ENCODE measurements at places on chromosomes 4 and X.

DNA sequence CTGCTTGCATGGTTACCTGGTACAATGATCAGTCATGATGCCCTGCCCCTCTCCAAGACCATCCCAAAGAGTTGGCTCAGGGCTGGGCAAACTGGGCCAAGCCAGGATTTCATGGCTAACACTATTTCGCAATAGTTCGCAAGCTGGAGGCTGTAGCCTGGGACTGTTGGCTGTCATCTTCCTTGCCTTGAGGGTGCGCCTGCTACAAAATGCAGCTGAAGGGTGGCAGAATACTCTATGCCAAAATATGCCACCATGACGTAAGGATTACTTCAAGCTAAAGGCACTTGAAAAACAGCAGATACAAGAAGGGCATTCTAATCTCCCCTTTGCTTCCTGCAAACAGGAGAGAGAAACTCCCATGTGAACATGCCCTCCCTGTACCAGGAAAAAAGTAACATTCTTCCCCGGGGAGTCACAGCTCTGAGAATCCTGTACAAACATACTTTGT, 21.0 kb downstream of the SAT1 start:
- peak; percentile 65 for DNase-seq

DNA sequence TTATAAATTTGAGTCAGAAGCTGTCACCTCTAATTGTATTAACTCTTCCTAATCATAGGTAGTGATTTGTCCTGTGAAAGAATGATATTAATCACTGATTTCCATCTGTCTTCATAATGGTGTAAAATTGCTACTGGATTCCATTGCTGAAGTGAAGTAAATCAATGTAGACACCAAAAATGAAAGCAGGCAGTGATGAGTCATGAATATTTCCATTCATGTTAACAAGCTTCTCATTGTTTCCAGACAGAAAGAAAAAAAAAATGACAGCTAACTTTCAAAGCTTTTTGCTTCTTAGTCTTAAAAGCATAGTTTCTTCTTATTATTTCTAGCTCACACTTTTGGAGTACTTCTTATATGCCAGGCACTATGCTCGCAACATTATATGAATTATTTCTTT, 21.5 kb downstream of the FAM114A1 start:
- DNase-seq = peak; percentile 89

DNA sequence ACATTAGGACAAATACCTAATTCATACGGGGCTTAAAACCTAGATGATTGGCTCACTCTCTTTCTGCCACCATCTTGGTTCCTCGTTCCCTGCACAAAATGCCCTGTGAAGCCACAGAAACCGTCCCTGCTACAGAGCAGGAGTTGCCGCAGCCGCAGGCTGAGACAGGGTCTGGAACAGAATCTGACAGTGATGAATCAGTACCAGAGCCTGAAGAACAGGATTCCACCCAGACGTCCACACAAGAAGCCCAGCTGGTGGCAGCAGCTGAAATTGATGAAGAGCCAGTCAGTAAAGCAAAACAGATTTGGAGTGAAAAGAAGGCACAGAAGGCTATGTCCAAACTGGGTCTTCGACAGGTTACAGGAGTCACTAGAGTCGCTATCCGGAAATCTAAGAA, 34.3 kb downstream of the TRIM61 start:
- no peak for DNase-seq

- DNase-seq = peak; percentile 28
Observed at GRCh38 chrX:110691446-110691845, 104.2 kb downstream of the CHRDL1 start.

DNA sequence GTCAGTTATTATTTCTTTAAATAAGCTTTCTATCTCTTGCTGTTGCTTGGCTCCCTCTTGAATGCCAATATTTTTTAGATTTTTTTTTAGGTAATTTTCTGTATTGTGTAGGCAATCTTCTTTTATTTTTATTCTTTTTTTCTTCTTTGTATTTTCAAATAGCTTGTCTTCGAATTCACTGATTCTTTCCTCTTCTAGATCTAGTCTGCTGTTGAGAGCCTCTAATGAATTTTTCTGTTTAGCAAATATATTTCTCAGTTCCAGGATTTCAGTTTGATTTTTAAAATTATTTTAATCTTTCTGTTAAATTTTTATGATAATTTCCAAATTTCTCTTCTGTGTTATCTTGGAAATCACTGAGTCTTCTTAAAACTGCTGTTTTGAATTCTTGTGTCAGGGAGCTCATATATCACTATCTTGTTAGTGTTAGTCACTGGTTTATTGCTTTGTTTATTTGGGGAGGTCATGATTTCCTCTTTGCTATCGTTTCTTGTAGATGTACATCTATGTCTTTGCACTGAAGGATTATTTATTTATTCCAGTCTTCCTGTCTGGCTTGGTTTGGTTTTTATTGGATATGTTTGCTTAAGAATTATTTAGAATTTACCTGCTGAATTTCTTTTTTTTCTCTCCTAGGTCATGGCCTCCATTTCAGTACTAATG, 39.9 kb upstream of the GPRIN3 start:
- no peak for DNase-seq

GRCh38 chrX:69082753-69083150, 82.5 kb downstream of the PJA1 start:
- DNase-seq = no peak

- DNase-seq = no peak
Observed at GRCh38 chr4:25904748-25905082, 9.3 kb upstream of the SMIM20 start.

GRCh38 chrX:15349046-15349445, 13.7 kb upstream of the PIGA start:
- DNase-seq = peak; percentile 58

DNA sequence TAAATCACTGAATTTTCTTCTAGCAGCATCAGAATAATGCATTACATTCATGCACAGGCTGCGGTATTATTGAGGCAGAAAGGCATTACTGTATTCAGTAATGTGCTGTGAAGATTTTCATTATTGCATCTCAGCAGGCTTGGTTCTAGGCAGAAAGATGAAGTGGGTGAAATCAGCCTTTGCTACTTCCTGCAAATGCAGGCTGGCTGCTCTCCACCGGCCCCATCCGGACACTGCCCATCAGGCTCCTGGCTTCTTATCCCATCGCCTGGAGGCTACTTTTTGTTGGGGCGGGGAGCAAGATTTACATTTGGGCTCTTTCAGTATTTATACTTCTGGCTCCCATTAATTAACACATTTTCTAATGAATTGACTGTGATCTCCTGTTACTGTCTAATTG, 117.8 kb downstream of the FRAS1 start:
- DNase-seq = no peak
